ELR (cell line): ENCODE measurements at places on chromosomes 7 and 10.
A peak's percentile ranks its signal among the peaks of the same experiment; 100 is the strongest.

DNA sequence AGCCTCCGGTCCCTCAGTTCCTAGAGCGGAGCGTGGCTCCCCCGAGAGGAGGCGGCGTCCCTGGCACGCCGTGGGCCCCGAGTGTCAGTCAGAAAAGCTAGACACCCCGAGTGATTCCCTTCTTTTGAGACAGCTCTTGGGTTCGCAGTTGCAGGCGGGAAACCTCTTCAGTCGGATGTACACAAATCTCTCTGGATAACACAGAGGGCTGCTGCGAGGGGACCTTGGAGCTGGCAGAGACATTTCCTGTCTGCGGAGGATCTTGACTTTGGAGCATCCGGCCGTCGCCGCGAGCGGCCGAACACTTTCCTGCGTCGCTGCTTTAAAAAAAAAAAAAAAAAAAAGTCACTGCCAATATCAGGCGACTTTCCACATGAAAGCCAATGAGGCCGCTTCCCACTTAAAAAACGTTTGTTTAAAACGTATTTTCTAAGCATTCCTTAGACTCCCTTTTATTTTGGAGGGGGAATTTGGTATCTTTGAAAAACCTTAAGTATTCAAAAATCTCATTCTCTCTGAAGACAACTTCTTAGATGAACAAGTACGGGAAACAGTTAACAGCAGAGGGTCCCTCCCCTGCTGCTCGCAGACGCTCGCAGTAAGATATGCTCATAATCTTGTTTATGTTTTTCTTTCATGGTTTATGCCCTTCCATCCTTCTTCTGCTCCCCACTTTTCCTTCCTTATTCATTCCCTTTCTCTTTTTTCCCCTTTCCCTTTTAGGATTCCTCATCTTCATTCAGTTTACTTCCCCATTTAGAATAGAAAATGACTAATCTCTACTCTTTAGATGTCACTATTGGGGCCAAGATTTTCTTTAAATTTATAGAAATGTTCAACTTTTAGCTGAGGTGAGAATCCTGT, 10.0 kb downstream of the HHEX start:
- peak; percentile 74 for DNase-seq

GRCh38 chr7:139423091-139423490, 60.4 kb downstream of the KLRG2 start:
- DNase-seq = no peak

DNA sequence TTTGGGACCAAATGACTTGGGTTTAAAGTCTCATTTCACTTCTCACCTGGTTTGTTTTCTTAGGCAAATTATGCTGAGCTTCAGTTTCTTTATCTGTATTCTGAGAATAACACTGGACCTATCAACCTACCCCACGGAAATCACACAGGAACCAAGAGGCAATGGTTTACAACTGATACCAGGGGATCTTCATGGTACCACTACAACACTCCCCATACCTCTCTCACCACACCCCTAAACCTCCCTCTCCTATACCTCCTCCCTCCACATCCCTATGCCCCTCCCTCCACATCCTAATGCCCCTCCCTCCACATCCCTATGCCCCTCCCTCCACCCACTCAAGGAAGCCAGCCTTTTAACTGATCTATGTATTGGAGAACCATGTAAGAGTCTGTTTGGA, 9.9 kb downstream of the FAM204A start:
- DNase-seq = peak; percentile 10

GRCh38 chr10:35606430-35606829, 1.3 kb downstream of the GJD4 start:
- DNase-seq = peak; percentile 8

DNA sequence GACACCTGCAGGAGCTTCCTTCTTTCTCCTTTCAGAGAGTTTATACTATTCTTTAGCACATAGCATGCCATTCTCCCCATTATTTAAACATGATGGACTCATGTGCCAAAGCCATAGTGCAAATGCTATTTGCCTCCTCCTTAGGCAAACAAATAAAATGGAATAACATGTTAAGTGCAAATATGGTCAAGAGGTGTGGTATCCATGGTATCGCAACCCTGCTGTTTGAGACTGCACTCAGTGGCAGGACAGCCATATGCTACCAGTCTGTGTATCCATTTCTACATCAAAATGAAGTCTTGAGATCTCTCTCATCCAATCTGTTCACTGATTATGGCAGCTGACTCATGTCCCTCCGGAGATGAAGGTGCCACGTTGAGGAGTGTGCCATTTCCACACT, 22.8 kb downstream of the HEPACAM2 start:
- no peak for DNase-seq

DNA sequence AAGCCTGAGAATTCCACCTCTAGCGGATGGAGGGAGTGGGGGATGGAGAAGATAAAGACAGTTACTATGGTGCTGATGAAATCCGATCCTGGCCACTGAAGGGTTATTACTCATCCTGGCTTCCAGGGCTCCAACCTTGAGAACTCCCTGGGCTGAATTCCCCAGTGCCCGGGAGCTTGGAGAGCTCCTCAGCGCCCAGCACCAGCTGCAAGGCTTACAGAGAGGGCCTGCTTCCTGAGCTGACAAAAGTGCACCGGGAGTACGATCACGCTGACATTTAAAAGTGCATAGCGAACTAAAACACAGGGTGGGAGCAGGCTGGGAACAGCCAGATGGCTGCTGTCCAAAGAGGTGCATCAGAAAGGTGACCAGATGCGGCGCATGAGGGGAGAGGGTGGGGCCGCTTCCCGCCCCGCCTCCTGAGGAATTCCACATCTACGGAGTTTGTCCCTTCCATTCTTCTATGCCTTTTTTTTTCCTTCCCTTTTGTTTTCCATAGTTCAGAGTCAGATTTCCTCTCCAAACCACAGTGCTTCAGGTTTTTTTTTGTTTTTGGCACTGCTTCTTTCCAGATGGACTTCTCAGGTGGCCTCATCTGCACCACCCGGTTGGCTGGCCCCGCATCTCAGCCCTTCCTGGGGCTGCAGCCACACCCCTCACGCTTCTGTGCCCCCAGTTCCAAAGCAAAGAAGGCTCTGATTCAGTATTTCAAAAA, 62.4 kb upstream of the MKRN1 start:
- DNase-seq = peak; percentile 93

GRCh38 chr10:86981716-86982115, 13.4 kb downstream of the ADIRF start:
- DNase-seq = no peak

- no peak for DNase-seq
Measured at GRCh38 chr10:68957284-68957615, 1.3 kb downstream of the DDX21 start.

DNA sequence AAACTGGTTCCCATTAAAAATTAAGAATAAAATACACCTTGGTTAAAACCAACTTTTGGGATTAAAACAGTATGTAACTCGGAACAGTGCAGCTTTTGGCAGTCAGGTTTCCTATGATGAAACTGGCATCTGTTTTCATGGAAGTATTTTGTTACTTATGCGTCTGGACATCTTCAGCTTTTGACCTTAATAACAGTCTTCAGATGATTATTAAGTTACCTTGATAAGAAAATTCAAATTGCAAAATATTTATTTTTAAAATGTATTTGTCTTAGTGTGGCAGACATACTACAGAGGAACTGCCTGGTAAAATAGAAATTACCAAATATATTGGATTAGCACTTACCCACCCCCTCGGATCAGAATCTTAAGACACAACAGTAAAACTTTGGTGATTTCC, 100.0 kb downstream of the ITGB8 start:
- DNase-seq = no peak

GRCh38 chr10:83990126-83990525, 149.2 kb upstream of the GHITM start:
- DNase-seq = no peak

DNA sequence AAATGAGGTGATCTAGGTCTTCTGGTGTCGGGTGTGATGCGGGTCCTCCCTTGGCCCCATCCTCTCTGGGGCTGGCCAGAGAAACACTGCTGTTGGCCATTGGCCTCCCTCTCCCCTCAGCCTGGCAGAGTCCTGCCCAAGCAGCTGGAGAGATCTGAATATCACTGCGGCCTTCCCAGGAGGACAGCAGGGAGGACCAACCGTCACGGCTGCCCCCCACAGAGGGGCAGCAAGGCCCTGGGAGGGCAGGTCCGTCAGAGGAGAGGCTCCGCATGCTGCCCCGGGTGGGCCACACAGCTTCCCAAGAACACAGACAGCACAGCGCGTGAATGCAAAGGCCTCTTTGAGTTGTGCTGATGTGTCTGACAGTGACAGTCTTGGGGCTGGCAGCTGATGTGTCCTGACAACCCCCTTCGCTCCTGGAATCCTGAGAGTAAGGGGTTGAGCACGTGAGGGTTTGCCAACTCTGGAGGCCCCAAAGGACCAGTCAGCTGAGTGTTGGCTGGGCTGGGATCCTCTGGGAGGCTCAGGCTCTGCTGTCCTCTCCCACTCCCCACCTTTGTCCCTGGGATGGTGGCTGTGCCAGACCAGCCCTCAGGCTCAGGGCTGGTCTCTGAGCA, 132.5 kb upstream of the UNC5B start:
- DNase-seq = no peak

DNA sequence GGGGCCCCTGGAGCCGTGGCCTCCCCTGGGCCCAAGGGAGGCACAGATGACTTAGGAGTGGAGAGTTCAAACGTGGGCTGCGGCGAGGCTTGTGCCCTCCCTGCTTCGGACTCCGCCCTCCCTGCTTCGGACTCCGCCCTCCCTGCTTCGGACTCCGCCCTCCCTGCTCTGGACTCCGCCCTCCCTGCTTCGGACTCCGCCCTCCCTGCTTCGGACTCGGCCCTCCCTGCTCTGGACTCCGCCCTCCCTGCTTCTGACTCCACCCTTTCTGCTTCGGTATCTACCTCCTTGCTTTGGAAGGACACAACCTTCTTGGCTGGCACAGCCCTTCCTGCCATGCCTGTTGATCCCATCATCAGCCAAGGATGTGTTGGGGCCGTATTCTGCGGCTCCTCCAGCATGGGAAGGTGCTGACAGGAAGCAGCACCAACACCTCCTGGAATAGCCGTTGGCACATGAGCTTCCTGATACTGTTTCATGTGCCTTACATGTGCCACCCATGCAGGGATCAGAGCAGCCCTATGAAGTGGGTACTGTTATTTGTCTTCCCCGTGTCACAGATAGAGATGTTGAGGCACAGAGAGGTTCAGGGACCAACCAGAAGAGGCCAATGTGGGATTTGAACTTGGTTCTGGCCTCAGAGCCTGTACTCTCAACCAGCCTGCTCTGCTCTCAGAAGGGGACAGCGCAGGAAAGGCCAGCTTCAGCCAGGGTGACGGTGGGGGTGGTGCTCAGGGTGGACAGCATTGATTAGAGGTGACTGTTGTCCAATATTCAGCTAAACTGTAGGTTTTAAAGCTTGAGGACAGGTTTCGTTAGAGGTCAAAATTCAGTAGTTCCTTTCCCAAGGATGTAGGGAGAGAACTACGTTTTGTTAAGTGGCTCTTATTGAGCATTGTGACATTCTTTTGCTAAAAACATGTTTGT, 114.5 kb downstream of the NKX6-2 start:
- no peak for DNase-seq

DNA sequence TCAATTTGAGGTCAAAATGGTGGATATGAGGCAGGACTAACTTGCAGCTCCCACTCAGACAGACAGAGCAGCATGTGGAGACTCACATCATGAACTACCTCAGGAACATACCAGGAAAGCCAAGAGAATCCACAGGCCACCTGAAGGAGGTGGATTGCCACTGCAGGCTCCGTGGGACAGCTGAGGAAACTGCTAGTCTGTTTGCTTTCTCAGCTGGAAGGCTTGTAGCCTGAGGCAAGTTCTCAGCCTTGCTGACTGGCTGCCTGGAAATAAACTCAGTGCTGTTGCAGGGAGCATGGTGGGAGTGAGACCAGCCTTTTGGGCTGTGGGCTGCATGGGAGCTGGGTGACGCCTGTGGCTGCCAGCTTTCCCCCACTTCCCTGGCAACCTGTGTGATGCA, 202.9 kb downstream of the ZNF248 start:
- no peak for DNase-seq

GRCh38 chr7:76318488-76319353, 16.2 kb downstream of the HSPB1 start:
- peak; percentile 89 for DNase-seq

- DNase-seq = no peak
Measured at GRCh38 chr7:85483177-85483576, 296.3 kb upstream of the SEMA3D start.

DNA sequence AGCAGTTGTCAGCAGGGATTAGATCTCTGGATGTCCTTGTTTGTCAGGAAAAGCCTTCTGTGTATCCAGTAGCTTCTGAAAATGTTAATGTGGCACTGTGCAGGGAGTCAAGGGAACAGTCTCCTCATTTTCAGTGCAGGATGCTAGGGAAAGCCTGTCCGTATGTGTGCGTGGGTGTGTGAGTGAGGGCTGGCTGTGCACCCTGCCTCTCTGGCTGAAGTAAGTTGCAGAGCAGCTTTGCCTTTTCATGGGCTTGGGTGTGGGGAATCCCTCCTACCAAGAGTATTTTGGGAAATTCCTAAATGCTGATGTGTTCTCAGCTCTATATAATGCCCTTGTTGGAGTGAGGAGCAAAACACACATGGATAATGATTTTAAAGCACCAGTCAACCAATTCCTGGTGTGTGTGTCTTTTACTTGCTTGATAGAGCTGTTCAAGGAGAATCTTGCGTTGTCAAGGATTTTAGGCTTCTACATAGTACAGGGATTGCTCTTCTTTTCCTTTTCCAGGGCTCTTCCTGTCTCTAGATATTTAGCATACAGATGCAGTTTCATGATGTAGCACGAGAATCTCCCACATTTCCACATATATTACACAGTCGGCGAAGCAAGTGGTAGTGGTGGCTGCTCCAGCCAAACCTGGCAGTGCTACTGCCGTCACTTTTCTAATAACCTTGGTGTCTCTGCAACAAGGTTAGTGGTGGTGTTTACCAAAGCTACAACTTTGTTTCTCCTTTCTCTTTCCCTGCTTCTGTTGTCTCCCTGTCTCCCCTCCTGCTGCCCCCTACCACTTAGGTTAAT, 92.8 kb downstream of the MCU start:
- peak; percentile 67 for DNase-seq

DNA sequence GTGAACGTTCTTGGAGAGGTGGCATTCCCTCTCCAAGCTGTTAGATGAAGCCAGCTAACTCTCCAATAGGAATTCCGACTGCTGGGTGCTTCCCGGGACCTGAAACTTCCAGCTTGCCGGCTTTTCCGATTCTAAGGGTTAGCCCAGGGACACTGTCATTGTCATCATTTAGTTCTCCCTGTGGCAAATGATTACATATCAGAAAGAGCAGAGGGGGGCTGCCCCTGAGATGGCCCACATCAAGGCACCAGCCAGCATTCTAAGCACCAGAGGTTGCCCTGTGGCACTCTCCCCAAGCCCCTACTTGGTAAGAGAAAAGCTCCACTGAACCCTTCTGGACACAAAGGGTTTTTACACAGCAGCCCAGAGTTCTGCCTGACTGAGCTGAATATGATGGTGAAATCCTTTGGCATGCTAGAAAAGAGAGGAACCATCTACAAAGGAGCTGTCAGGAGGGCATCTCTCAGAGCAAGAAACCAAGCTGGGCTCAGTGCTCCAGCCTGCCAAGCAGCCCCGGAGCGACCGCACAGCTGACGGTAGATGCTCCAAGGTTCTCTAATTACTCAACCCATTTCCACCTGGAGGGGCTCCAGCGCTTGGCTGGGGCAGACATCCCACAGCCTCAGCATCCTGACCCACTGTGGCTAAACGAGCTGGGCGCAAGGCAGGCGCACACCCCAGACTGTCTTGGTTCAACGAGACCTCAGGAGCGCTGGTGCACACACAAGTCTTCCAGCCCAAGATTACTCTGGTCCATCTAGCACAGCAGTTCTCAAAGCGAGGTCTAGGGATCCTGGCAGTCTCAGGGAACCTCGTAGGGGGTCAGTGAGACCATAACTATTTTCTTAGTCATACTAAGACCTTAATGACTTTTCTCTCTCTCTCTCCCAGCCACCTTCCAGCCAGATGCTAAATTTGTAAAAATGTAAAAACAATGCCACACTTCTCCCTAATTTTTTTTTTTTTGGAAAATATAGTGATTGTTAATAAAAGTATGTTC, 160.5 kb downstream of the GFRA1 start:
- peak; percentile 11 for DNase-seq
